Activated B cell treated with CpG ODN at 0.5 μM for 24 hours (primary cell): ENCODE measurements at places on chromosomes 2 and 18.

DNA sequence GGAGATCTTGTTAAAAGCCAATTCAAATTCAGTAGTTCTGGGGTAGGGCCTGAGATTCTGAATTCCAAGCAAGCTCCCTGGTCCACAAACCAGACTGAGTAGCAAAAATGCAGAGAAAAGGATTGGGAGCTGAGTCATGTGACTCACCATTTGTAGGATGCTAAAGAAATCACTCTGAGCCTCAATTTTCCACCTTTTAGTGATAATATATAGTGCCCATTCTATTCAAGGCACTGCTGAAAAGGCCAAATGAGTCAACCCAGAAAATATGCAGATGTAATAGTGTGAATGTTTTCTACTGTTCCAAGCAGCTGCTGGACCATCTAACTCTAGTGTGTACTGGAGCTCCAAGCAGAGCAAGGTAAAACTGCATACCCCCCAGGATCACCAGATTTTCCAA, 47.2 kb downstream of the SLC14A2 start:
- no peak for DNase-seq

GRCh38 chr2:112181571-112182290, 43.5 kb downstream of the FBLN7 start:
- DNase-seq: no peak

- DNase-seq: peak; percentile 29
Measured at GRCh38 chr2:164737612-164738081, 104.0 kb downstream of the COBLL1 start.

DNA sequence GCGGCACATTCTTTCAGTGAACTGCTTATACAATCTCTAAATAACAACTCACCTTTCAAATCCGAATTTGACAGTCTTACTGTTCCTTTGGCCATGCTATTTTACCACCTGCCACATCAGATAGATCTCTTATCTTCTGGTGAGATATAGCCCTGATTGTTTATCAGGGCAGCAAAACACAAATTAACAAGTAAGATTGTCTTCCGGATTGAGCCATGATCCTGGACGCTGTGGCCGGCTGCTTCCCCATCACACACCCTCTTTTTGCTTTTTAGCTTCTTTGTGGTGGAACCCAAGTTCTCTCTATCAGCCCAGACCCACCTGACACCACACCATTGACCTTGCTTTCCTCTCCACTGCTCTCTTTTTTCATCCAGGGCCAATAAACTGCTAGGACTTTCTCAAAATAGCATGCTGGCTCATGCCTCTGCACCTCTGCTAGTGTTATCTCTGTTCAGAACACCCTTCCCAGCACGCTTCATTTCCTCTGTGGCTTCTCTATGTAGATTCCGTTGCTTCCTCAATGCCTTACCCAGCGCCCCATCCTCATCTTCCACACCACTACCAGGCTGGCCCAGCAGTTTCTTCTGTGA, 111.8 kb upstream of the CNTNAP5 start:
- no peak for DNase-seq

GRCh38 chr2:178328037-178328436, 122.9 kb downstream of the PRKRA start:
- no peak for DNase-seq

- no peak for DNase-seq
Measured at GRCh38 chr2:63287956-63288355, 237.3 kb downstream of the OTX1 start.

DNA sequence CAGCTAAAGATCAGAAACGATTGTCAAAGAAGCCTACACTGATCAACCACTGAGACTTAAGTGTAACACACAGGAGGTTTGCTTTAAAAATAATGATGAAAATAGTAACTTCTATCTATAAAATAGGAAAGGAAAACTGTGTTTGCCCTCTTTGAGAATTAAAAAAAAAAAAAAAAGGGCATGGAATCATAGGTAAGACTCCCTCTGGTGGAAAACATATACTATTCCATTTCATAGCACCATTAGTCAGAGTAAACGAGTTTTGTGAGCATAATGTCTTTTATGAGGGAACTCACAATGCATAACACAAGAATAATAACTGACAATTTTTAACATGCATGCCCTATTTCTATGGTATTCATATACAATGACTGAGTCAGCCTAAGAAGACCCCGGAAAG, 36.3 kb downstream of the SLC35F5 start:
- DNase-seq: no peak

DNA sequence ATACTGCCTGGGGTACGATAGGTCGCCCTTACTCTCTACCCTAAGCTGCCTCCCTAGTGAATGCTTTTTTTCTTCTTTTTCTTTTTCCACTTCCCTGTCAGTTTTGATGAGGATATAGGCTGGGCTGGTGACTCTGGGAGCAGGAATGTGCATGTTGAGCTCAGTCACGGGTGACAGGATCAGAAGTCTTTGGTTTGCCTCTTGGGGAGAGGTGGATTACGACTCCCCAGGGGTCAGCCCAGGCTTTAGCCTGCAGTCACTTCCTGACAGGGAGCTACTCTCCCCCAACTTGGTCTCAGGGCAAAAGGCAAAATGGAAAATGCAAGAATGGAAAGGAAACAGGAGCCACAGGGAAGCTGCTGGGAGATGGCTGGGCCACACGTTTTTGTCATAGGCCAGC, 57.3 kb downstream of the THNSL2 start:
- no peak for DNase-seq

- DNase-seq: no peak
Measured at GRCh38 chr2:71714601-71715240, 261.4 kb downstream of the DYSF start.

GRCh38 chr18:59877361-59877760, 22.4 kb upstream of the PMAIP1 start:
- no peak for DNase-seq

GRCh38 chr2:78202986-78203670, 681.0 kb upstream of the LRRTM4 start:
- no peak for DNase-seq

DNA sequence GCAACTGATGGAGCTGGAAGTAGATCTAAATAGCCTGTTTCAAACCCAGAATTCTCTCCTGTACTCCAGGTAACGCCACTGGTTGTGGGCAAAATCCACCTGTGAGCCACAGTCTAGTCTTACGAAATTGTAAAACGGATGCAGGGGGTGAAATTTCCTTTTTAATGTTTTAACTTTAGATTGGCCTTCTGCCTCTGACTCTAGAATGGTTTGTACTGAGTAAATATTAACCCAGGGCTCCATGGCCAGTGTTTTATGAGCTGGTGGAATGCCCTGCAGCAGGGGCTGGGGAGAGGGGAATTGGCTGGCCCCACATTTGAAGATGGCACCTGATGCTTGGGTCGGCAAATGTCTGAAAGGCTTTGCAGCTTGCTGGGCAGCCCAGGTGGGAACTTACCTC, 156.6 kb downstream of the MYCN start:
- no peak for DNase-seq

DNA sequence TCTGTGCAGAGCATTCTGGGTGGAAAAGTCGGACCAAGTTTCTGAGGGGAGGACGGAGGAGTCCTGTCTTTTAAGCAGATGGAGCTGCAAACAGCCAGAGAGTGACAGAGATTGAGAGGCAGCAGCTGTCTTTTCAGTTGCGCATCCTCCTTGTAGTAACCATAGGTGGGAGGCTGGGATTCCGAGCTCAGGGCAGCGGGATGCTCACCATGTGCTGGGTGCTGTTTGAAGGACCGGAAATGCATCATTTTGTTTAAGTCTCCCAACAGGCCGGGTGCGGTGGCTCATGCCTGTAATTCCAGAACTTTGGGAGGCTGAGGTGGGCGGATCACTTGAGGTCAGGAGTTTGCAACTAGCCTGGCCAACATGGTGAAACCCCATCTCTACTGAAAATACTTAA, 93.4 kb downstream of the AGAP1 start:
- no peak for DNase-seq

GRCh38 chr2:226963528-226963927, 127.7 kb downstream of the RHBDD1 start:
- DNase-seq: no peak

- peak; percentile 4 for DNase-seq
Measured at GRCh38 chr2:240814946-240815760, 4.9 kb downstream of the KIF1A start.

DNA sequence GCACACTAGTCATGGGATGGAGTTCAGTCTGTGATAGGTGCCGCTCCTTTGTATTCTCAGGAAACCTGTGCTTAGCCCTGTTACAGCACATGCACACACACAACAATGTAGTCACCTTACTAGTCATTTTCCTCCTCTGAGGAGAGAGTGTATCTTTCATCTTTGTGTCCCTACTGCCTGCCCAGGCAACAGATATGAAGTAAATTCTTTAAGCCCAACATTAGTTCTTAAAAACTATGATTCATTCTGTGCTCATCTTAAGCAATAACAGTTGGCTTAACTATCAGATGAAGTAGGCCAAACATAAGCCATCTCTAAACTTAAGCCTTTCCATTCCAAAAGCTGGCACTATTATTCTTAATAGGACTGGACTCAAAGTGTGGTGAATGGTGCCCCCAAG, 186.5 kb downstream of the LNPK start:
- DNase-seq: no peak

- DNase-seq: no peak
Measured at GRCh38 chr18:26057344-26057773, 33.1 kb downstream of the SS18 start.

DNA sequence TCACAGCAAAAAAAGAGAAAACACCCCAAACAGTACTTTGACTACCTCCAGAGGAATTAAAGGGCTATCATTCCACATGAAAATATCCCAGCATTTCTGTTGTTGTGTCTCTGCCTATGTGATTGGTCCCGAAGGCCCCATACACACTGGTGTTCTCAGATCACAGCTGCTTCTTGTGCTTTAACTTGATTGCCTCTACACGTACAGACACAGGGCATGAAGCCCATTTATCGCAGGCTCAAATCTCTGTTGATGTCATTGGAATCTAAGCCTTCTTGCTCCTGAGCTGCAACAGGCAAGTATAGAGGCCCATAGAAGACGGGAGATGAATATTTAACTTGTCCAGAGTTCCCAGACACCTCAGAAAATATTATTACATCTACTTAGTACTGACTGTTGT, 405.2 kb downstream of the NCKAP5 start:
- DNase-seq: no peak

DNA sequence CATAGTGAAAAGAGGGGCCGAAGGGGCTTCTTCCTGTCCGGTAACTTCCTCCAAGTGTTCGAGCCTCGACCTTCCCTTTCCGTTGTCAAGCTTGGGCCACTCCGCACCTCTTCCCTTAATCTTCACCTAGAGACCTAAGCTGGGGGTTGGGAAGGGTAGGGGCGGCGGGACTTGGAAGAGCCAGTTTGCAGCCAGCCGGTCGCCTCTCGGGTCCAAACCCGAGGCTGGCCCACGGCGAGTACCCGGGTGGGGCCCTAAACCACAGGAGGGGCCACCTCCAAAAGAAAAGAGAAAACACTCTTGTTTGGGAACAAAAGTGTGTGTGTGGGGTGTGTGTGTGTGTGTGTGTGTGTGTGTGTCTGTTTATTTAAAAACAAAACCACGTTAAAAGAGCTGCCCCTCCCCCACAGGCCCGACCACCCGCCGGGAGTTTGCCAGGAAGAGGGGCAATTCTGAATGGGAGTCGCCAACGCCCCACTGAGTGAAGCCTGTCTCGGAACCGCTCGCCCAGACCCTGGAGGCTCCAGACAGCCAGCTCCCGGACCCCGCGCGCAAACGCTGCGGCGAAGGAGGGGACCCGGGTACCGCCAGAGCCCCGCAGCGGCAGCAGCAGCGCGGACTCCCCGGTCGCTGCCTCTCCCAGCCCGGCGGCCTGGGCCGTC, 488 bp upstream of the RHOB start:
- no peak for DNase-seq

DNA sequence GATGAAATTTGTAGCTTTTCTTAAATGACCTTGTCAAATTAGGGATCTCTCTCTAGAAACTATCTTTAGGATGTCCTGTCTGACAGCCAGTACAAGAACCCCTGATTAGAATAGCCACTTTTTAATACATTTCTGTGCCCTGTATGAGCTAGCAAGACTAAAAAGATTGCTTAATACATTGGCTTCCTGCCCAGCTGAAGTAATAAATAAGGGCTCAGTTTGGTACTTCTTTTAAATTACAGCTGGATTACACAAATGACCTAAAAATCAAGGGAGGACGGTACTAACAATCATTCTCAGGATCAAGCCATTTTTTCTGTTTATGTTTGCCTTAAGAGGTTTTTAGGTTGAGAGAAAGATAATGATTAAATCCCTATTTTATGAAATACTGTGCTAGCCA, 11.6 kb upstream of the OLA1 start:
- no peak for DNase-seq

GRCh38 chr18:61400716-61401115, 67.5 kb downstream of the CDH20 start:
- no peak for DNase-seq

DNA sequence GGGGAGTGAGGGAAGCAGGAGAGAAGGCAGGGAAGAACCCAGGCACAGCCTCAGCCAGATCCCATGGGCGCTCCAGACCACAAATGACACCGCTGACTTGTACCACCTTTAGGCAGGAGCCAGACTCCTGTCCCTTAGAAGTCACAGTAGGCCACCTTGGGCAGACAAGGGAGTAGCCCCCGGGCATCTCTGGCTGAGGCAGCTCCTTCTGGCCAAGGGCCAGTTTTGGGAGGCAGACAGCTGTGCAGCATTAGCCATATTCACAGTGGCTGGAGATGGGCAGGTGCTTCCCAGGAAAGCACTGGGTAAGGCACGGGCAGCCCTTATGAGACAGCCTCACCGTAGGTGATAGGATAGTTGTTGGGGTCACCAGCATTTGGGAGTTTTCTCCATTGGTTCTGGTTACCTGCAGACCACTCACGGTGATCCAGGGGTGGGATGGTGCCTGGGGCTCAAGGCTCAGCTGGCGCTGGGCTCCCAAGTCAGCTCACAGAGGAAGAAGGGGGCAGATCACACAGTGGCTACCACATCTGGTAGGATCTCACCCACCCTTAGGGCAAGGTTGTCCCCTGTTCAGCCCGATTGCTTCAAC, 2.1 kb downstream of the ASTL start:
- no peak for DNase-seq

DNA sequence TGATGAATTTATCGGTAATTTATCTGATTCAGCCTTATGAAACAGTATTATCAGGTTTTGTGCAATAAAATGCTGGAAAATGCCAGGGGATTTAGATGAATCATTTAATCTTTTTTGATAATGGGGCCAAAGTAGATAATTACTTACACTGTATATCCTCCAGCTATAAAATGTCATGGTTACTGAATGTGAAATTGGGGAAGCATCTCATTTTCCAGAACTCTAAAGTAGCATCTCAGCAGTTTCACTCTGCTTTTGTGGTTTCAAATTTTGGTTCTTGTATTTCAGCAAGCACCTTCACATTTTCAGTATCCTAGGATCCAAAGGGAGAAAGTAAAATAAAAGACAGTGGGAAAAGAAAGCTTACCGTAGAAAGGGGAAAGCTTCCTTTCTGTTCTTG, 12.8 kb downstream of the ANKRD62 start:
- DNase-seq: no peak
